ENCODE measurements at places on chromosomes 16 and 17.
A peak's percentile ranks its signal among the peaks of the same experiment; 100 is the strongest.

DNA sequence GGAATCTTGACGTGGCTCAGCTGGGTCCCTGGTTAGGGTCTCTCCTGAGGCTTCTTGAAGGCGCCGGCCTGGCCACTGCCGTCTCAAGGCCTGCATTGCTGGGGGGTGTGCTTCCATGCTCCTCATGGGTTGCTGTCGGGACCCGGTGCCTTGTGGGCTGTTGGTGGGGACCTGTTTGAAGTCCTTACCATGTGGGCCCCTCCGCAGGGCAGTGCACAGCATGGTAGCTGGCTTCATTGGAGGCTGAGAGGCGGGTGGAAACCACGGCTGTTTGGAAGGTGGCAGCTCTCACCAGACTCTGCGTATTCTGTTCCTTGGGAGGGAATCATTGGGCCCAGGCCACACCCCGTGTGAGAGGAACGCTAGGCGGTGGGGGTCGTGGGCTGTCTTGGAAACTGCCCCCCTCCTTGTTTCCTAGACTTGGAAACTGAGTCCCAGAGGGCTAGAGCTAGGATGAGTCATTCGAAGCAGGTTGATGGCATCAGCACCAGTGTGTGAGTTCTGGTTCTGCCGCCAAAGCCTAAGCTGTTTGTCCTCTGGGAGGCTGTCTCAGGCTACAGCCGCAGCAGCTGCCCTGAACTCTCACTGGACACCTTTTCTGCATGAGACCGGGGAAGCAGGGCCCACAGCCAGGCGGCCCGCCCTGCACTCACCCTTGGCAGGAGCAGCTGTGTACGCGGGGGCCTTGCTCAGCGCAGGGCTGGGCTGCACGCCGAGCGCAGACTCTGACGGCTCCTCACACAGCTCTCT is 35.2 kb downstream of the ZNF750 start:
- no peak for ATAC-seq

- ATAC-seq, result no peak
Measured at GRCh38 chr17:35345445-35345925, 27.9 kb downstream of the SLFN11 start.

GRCh38 chr17:22460461-22461063 is 768.2 kb downstream of the KCNJ18 start:
- no peak for ATAC-seq

DNA sequence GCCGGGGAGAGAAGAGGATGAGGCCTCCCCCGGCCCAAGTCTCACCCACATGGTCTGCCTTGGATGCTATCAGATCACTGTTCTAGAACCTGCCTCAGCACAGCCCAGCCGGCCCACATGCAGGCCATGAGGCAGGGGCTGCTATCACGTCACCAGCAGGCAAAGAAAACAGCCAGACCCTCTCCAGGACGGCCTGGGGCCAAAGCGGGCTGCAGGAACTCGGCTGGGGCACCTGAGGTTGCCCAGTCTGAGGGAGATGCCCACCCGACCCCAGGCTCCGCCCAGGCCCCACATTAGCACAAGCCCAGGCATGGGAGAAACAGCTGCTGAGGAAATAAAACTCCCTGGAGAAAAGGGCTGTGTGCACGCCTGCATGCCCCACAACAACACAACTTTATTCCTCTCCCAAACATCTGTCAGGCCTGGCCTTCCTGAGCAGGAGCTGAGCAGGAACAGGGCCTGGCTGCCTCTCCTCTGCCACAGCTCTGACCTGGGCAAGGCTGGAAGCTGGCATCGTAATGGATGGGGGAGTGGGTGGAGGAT is 6.7 kb upstream of the SMIM5 start:
- ATAC-seq, result no peak

DNA sequence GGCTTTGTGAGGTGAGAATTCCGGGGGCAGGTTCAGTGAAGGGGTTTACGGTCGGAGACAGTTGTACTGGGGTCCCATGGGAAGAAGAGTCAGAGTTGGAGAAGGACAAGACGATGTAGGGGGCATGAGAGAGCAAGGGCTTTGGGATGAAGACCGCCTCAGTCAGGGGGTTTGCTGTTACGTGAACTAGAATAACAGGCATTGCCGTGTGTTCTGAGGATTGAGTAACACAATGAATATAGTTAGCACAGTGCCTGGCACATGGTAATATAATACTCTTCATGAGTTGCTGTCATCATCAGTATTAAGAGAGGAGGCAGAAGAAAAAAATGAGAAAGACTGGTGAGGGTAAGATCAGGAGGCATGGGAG is 577 bp downstream of the ZNF646 start:
- no peak for ATAC-seq

GRCh38 chr17:77321649-77322513 is 181.1 kb downstream of the SEC14L1 start:
- ATAC-seq, result no peak

DNA sequence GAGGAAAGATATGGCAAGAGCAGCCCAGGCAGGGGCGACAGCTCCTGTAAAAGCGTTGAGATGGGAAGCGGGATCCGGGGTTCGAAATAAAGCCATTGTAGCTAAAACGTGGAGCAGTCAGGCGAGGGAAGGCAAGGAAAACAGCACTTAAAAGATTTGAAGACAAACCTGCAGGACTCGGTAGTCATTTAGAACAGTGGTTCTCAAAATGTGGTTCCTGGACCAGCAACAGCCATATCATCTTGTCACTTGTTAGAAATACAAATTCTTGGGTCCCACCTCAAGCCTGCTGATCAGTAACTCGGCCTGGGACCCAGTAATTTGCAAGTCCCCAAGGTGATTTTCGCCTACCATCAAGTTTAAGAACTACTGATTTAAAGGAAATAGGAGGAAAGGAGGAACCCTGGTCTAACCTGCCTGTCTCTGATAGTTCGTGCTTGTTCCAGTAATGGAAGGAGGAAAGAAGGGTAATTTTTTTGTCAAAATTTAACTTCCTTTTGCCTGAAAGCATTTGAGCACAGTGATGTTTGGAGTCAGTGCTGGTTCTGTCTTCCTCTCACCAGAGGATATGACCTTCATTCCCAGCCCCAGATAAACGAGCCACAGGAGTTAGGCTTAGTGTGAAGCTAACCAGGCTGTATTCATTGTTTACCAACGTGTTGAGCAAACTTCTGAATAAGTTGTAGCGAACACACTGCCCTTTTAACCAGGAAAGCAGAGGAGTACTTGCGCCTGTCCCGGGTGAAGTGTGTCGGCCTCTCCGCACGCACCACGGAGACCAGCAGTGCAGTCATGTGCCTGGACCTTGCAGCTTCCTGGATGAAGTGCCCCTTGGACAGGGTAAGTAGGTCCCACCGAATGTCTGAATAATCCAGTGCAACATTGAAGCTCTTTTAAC is 1.1 kb downstream of the ORC6 start:
- ATAC-seq, result no peak

DNA sequence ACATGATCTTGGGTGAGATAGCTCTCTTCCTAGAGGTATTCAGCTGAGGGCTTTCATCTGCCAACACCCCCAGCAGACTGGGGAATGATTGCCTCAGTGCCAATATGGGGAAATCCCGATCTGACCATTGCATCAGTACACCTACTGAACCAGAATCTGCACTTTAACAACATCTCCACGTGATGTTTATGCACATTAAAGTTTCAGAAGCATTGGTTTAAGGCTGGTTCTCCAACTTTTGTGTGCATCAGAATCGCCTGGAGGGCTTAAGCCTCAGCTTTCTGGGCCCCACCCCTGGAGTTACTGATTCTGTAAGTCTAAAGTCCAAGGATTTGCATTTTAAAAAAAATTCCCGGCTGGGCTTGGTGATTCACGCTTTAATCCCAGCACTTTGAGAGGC is 123.6 kb upstream of the MED13 start:
- ATAC-seq, result no peak

DNA sequence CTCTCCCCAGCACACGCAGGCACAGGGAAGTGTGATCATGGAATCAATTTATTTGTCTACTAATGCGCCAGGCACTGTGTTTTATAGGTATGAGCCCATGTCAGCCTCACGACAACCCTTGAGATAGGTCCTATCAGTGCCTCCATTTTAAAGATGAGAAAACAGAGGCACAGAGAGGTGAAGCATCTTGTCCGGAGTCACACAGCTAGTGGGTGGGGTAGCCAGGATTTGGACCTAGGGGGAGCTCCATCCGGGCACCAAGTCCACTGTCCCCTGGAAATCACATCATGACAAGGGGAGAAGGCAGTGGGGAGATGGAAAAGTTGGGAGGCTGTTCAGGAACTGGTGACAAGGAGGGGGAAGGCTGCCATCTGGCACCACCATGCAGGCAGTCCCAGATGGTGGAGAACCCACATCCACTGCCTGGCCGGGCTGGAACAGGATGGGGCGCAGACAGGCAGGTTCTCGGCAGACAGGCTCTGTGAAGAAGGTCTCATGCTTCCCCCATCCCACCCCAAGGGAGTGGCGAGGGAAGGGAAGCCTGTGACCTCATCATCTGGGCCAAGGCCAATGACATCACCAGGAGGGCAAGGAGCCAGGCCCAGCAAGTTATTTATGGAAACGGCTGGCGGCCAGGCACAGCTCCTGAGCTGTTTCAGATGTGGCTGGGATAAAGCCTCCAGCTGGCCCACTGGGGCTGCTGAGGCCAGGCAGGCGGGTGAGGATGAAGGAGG is 126.0 kb upstream of the SDK2 start:
- no peak for ATAC-seq

- ATAC-seq, result no peak
Measured at GRCh38 chr17:68378268-68379176, 78.8 kb downstream of the WIPI1 start.

- ATAC-seq, result no peak
Measured at GRCh38 chr17:13395862-13396261, 205.9 kb downstream of the HS3ST3A1 start.

DNA sequence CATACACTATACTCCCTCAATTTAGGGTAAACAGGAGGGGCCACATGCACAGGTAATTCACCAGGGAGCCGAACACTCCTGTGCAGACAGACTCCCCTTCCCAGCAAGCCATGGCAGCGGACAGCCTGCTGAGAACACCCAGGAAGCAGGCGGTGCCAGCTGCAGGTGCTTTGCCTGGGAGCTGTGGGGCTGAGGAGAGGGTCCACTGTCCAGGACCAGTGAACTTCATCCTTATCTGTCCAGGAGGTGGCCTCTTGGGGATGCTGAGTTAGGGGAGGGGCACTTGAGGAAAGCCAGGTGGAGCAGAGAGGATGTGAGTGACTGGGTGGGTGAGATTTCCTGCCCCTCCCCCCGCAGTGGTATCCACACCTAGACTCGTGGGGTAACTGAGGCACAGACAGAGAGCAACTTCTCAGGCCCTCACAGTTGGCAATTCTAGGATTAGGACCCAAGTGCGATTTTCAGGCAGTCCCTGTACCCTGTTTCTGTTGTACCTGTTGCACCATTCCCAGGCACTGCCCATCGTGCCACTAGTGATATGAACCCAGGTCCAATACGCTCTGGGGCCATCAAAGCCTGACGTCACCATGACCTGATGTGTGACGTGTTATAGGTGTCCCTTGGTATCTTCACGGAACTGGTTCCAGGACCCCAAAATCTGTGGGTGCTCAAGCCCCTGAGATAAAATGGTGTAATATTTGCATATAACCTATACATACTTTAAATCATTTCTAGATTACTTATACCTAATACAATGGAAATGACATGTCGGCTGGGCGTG is 1.2 kb downstream of the GRN start:
- no peak for ATAC-seq

DNA sequence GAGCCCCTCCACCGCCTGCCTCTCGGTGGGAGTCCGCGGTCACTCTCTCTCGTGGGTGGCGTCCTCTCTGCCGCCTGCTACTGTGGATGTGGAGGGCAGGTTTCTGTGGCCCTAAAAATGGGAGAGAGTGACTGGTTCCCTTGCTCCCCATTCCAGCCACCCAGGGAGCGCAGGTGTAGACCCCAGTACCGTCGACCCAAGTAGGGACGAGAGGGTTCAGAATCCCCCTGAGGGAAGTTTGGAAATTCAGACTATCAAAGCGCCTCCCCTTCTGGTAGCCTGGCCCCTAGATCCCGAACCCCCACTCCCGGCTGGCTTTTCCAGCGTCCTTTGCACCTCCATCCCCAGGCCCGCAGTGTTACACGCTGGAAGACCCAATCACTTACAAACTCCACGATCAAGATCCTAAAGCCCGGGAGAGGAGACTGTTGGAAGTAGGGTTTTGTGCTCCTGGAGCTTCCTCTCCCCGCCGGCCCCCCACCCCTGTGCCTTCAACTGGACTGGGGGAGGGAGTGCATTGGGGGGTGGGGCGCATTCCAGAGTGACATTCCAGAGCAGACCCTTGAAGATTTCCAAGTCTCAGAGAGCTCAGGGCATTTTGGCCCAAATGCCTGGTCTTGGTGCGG is 991 bp downstream of the GPRC5C start:
- ATAC-seq, result no peak

GRCh38 chr16:2529961-2530628 is 1.1 kb downstream of the CEMP1 start:
- no peak for ATAC-seq

DNA sequence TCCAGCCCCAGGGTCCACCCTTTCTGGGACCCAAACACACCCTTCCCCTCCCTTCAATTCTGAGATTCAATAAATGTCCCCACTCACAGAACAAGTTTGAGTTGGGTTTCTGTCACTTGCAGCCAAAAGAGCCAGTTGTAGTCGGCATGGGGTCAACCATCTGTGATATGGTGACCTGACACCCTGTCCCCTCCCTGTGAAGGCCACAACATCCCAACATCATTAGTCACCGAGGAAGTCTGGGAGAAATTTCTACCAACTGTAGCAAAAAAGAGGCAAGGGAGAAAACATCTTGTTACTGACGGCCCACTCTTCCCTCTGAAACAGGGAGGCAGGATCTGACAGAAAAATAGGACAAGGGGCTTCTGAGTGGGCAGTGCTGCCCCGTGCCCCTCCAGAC is 638 bp upstream of the LYZL6 start:
- ATAC-seq, result no peak

- no peak for ATAC-seq
Measured at GRCh38 chr17:2042390-2042847, 597 bp downstream of the OVCA2 start.

GRCh38 chr16:14193316-14193871 is 122.3 kb downstream of the MRTFB start:
- peak; percentile 62 for ATAC-seq

DNA sequence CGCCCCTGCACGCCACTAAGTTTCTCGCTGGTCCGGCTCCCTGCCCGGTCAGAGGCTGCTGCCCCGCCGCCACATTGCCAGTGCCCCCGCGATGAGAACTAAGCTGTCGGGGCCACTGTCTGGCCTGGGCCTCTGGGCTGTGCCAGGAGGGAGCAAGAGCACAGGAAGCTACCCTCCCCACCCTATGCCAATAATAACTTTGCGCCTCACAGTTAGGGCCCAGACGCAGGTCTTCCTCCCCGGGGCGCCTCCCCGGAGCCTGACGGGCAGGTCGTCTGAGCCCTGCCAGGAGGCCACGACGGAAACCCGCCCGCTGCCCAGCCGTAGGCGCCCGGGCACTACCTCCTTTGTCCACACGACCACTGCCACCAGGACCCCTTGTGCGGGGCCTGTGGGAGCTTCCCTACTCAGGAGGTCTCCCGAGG is 1.5 kb downstream of the ZFPM1 start:
- no peak for ATAC-seq

DNA sequence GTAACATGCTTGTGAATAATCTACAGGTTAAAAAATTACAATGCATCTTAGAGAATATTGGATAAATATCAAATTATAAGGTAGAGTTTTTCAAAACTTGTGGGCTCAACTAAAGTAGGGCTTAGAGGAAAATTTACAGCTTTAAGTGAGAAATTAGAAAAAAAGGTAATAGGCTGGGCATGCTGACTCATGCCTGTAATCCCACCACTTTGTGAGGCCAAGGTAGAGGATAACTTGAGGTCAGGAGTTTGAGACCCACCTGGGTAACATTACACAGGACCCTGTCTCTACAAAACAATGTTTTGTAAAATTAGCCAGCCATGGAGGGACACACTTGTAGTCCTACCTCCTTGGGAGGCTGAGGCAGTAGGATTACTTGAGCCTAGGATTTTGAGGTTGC is 4.5 kb downstream of the ATF7IP2 start:
- no peak for ATAC-seq

GRCh38 chr16:56606071-56606475 is 2.3 kb upstream of the MT2A start:
- ATAC-seq, result no peak
